Esophagus squamous epithelium (tissue), 5 donors: ENCODE measurements at places on chromosomes 5 and 9.

- DNase-seq = no peak
Measured at GRCh38 chr5:154221371-154221896, 30.9 kb downstream of the GALNT10 start.

DNA sequence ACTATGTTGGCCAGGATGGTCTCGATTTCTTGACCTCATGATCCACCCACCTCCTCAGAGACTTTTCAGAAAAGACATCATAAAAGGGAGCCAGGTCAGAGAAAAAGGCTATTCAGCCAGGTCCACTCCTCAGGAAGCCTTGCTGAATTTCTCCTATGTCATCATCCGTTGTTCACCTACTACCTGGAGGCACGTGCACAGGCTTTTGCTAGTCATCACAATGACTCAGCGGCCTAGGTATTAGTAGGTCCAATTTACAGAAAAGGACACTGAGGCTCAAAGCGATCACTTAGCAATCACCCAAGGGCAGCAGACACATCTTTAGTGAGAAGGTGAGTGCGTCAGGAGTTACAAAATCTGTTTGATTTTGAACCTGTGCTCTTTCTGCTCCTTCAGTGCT is 72.3 kb upstream of the RAD23B start:
- DNase-seq = no peak

GRCh38 chr9:96222132-96222531 is 79.8 kb downstream of the HSD17B3 start:
- no peak for DNase-seq

- no peak for DNase-seq
Measured at GRCh38 chr9:131076347-131077195, 19.8 kb upstream of the AIF1L start.

GRCh38 chr5:52262844-52263243 is 524.9 kb upstream of the ITGA1 start:
- no peak for DNase-seq

DNA sequence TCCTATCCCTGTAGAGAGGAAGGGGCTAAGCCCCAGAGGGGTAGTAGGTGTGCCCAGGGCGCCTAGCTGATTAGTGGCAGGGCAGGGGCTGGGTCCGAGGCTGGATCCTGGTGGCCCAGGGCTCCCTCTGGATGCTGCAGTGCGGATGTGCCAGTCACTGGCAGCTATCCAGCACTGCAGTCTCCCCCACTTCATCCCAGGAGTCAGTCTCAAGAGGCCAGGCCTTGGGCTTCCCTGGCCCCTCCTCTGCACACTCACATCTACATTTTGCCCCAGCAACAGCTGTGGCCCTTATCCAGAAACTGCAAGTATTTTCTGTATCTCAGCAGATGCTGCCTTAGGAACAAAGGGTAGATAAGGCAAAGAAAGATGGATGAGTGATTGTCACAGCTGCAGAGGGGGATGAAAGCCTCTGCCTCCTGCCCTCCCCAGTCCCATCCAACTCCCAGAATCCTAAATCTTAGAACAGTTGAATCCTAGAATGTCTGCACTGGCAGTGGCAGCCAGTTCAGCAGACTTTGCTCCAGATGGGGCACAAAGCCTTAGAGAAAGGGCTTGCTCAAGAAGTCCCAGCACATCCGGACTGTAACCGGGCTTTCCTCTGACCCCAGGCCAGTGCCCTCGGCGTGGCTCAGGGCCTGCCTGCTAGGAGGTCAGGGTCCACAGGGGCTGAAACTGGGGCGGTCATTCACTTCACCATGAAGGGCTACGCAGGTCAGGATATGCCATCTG is 1.6 kb downstream of the ANXA6 start:
- no peak for DNase-seq

- no peak for DNase-seq
Measured at GRCh38 chr5:23977997-23978396, 470.6 kb downstream of the PRDM9 start.

DNA sequence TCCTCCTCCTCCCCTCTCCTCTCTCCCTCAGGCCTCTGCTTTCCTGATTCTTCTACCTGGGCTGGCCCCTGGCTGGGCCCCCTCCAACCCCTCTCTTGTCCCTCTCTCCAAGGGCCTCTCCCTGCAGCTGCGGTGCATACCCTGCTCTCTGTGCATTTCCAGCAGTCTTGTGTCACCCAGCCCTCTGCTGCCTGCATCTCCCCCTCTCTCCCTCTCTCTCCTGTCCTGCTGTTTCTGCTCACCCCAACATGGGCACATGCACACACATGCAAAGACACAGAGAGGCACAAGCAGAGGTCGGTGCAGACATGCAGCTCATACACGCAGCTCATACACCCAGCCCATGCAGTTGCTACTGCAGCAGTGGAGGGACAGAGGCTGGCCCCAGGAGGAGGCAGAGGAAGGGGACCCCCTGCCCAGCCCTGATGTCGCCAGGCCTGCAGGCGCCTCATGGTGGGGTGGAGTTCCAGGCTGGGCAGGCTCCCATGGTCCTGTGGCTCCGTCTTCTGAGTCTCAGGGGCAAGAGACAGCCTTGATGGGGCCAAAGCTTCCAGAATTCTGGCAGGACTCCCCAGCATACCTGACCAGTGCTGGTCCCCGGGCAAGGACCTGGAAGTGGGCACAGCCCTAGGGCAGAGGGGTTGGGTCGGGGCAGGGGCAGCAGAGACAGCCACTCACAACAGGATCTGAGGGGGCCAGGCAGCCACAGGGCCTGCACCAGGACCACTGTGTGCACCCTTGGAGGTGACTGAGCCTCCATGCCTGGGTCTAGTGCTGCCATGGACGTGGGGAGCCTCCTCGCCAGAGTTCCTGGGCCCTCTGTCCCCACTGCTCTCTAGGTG is 216.9 kb downstream of the C9orf50 start:
- no peak for DNase-seq

DNA sequence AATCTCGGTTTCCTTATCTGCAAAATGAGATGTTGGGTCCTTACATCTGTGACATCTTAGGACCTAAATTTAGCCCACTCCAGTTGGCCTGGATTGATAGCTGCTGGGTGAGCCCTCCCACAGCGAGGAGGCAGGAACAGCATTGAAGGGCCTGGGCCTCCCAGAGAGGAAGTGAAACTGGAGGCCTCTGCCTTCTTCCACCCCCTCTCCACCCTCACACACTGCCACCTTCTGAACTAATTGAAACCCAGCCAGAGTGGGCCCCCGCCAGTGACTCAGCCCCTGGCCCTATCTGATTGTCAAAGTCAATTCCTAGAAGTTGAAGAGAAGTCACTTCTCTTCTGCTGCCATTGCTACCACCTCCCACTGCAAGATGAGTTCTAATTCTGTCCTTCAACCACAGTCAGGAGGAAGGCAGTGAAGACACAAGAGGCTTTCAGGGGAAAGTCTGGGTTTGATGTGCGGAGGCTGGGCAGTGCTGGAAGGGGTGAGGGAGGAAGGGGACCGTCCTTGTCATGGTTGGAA is 55.2 kb upstream of the NEK6 start:
- DNase-seq = no peak

DNA sequence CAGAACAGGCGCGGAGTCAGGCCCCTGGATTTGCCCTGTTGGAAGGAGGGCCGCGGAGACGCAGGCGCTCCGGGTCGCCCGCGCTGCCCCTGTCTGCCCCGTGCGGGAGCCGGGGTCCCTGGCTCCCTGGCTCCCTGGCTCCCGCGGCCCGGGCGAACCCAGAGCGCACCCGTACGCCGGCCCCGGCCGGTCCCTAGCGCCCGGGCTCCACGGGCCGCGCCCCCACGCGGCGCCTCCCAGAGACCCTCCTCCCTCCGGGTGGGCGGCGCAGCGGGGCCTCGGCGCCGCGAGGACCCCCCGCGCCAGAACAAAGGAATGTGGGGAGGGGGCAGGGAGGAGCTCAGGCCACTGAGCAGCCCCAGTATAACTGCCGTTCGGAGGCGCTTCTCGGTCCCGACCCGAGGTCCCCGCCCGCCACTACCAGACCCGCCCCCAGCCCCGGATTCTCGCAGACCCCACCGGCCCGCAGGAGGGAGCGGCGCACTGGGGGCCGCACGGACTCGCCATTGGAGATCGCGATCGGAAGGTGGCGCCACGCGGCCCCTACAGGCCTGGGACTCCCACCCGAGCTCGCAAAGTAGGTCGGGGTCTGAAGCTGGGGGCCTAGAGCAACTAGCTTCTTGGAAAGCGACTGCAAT is 2.4 kb downstream of the NFIL3 start:
- no peak for DNase-seq

DNA sequence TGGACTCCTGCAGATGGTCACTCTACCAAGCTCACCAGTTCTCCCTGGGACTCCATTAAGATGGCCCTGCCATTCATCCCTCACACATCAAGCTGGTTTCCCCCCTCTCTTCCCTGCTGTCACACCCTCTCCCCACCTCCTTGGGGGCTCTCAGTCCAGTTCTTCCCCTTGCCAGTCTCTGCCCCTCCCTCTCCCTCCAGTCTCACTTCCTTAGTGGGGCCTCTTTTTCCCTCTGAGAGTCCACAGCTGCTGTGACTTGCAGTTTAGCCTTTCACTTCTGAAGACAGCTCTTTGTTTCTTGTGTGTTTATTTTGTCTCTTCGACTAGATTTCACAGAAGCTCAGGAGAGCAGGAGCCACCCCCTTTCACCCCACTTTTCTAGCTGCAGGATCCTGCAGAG is 10.5 kb downstream of the DOCK2 start:
- DNase-seq = no peak

GRCh38 chr9:113309204-113309813 is 6.1 kb upstream of the RNF183 start:
- DNase-seq = no peak

DNA sequence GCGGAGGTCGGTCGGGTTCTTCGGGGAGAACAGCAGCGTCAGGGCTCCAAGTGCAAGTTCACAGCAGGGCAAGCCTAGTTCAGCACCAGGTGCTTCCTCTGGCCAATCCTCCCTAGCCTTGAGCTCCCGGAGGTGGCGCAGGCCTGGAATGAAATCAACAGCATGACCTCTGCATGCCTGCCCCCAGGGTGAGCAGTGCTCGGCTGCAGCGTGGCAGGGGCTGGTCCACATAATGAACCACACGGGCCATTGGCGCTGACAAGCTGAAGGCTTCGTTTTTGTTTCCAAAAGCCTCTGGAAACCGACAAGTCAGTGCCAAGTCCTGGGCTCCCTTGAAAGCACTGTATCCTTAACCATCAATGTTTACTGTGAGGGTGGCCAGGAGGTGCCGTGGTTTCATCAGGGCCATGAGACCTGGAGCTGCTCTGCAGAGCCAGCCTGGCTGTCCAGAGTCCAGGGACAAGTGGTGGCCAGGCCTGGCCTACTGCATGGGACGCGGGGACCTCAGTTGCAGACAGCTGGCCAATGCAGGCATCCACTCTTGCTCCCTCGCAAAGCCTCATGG is 2.1 kb upstream of the INPP5E start:
- DNase-seq = no peak

DNA sequence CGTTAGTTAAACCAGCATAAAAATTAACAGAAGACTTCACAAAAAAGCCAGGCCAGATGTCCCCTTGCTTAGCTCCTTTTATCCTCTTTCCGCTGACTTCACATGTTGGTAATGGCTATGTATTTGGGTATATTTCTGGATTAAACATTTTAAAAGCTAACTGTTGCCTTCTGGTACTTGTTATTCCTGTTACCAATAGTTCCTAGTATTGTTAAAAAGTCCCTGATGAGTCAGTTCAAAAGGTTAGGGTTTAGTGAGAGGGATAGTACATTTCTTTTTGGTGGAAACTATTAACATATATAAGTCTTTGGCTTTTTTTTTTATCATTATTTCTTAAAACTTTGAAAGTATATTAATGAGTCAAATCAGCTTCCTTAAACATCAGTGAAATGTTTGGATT is 103.2 kb upstream of the ELL2 start:
- DNase-seq = no peak

DNA sequence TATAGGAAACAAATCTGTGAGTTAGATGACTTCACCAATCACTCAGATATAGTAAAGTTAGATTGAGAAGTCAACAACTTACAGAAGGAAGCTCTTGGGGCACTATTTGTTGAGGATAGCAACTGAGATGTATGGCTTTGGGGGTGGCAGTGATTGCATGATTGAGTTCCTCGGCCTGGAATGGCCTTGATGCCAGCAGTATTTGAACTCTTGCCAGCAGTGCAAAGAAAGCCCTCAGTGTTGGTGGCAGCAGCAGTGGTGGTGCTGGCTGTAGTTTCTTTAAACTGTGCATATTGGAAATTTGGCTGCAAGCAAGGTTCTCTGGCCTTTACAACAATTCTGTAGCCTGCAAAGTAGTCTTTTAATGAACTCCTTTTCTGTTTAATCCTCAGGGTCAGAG is 41.4 kb upstream of the PJA2 start:
- DNase-seq = no peak

- no peak for DNase-seq
Measured at GRCh38 chr5:63011158-63011557, 432.5 kb downstream of the LRRC70 start.

DNA sequence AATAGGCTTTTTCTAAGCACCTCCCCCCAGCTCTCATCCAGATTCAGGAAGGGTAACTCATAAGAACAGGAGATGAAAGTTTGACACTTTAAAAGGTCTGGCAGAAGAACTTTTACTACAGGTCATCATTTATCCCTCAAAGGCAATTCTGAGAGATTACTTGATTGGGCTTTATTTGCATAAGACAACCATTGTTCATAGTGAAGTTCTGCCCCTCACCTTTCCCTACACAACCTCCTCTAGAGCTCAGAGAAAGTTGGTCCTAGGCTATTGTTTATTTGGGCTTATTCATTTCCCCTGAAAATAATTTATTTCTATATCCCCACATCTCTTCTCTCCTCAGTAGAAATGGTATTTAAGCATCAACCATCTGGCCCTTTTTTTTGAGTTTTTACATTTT is 568.4 kb downstream of the ZNF608 start:
- DNase-seq = no peak

DNA sequence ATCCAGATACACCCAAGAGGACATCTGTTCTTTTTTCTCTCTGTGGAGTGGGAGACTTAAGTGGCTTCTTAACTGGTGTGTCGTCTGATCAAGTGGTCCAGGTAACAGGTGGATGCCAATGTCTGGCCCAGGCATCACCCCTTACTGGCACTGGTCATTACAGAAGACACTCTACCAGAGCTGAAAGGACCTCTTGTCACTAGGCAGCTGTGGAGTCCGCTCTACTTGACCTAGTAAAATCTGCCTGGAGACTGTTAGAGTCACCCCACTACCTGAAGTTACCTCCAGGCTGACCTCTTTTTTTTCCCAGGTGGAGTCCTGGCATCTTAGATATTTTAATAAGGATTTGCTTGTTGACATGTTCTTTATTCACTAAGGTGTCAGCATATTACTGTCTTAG is 22.5 kb downstream of the FXN start:
- DNase-seq = no peak

- no peak for DNase-seq
Measured at GRCh38 chr9:68913054-68913453, 100.9 kb downstream of the PRKACG start.

GRCh38 chr5:172943283-172943841 is 15.9 kb upstream of the RPL26L1 start:
- no peak for DNase-seq
